Cortex of kidney (tissue), 1 donor: ENCODE measurements at places on chromosomes 11 and 22.

GRCh38 chr11:18466402-18466801 lies 10.7 kb downstream of the LDHAL6A start:
- no peak for DNase-seq

DNA sequence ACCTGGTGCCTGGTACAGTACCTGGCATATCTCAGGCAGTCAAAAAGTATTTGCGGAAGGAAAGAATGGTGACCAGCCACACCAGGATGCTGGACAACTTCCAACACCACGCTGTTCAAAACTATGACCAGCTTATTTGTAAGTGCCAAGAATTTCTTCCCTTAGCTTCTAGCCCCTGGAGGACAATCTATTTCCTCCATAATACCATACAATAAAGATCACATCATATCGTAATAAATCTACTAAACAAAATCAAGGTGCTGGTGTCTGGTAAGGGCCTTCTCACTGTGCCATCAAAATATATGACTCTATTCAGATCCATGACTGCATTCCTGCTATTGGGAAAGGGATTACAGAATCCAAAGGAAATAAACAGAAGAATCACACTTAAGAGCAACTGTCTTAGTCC lies 51.5 kb downstream of the ALG9 start:
- DNase-seq: no peak

DNA sequence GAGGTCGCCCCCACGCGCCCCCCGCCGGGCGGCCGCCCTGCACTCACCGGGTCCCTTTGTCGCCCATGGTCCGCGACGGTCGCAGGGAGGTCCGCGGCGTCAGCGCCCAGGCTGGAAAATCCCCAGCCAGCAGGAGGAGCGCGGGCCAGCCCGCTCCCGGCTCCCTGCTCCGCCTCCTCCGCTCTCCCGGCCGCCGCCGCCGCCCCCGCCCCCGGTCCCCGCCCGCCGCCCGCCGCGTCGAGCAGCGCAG lies at the start of gene ARRB1:
TSS of gene ARRB1 (minus strand) at position 121 of the 250 bp plus-strand sequence. CDS start at position 67, 54 bp downstream.
- no peak for DNase-seq

- DNase-seq: no peak
Observed at GRCh38 chr11:122758339-122758738, 80.0 kb upstream of the CRTAM start.

- DNase-seq: no peak
Observed at GRCh38 chr11:83292709-83293456, 6.7 kb upstream of the CCDC90B start.

DNA sequence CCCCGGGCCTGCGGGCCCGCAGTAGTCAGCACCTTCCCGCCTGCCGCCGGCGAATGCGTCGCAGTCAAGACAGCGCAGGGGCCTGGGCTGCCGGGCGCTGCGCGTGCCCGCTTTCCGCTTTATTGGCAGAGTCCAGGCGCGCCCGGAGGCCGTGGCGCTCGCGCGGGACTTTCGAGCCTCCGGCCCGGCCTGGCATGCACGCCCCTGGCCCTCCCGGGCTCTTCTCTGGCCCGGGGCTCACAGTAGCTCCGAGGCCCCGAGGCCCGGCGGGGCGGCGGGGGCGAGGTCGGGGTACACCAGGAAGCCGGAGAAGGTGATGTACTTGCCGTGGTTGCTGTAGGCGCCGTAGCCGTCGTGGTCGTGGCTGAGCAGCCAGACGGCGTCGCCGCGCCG lies 3.1 kb downstream of the FAM180B start:
- DNase-seq: no peak
